ENCODE measurements at places on chromosomes 2 and 18. TPM values are rescaled to one million over a fixed set of nuclear protein-coding genes. Genes with fewer than 3 reads are reported as not detected.
A peak's percentile ranks its signal among the peaks of the same experiment; 100 is the strongest.

The WDR35 gene
- 7.1 TPM for total RNA-seq

DNA sequence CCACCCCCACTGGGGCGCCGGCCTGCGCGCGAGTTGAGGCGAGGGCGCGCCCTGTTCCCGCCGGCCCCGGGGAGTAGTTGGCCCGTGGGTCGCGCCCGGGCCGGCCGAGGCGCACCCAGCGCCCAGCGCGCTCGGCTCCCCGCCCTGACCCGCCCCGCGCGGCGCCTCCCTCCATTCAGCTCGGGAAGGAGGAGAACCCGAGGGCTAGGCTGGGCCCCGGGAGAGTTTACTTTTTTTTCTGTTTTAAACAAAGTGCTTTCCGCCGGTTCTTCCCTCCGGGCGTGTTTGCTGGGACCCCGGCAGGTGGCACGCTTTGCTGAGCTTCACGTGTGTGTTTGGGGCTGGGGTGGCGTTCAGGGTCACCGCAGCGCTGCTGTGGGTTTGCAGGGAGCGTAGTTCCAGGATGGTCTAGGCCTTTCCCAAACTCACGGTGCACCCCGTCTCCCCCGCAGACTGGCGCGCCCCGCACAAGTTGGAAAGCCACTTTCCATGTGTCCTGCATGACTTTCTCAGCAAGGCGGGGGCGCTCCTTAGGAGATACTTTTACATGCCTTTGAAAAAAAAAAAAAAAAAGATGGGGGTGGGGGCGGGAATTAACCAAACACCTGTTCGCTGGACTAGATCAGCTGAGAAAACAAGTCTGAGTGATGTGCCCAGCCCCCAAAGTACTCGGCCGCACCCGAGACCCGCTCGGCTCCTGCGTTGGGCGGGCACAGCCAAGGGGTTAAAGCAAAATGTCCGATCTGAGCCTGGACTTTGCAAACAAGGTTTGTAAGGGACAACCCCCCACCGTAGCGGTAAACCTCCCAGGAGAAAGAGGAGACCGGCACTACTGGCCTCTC, 825 bp downstream of the ITGA6 start:
- H3K4me3 ChIP-seq, result peak overlapping the region; percentile 44
- H3K36me3 ChIP-seq, result no peaks in the 10 kb centered on the region
- peaks cover 5% of the 10 kb centered on the region for H3K4me1 ChIP-seq
- DNase-seq, result no peak

- no peak for DNase-seq
- no peak overlapping the region for H3K4me3 ChIP-seq
- no peak overlapping the region for H3K27ac ChIP-seq
Measured at GRCh38 chr2:136582628-136583205, 182.6 kb upstream of the THSD7B start.

- DNase-seq, result no peak
- no peaks in the 10 kb centered on the region for H3K36me3 ChIP-seq
- peaks cover 17% of the 10 kb centered on the region for H3K4me1 ChIP-seq
- H3K27me3 ChIP-seq, result no peaks in the 10 kb centered on the region
- peak overlapping the region; percentile 0 for H3K27ac ChIP-seq
- H3K4me3 ChIP-seq, result no peak overlapping the region
Measured at GRCh38 chr2:26769089-26769761, 5.1 kb downstream of the SLC35F6 start.

The ESPNL gene
- 0.41 TPM for total RNA-seq

DNA sequence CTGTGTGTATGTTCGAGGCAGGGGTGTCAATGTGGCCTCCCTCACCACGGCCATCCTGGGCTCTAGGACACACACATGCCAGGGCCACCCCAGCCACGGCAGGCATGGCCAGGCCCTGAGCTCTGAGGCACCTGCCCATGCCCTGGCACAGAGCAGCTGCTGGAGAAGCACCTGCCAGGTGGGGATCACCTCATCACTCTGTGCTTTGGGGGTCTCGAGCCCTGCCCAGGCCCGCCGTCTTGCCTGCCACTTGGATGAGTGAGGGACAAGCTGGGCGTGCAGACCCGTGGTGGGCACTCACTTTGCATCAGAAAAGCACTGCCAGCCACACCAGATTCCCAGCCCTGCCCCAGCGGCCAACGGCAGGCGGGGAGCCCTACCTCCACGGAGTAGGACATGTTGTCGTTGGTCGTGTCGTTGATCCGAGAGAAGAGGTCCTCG, 33.1 kb downstream of the KIF1A start:
- no peaks in the 10 kb centered on the region for H3K36me3 ChIP-seq
- no peak overlapping the region for H3K27ac ChIP-seq
- no peak overlapping the region for H3K4me3 ChIP-seq
- H3K4me1 ChIP-seq, result peaks cover 4% of the 10 kb centered on the region

DNA sequence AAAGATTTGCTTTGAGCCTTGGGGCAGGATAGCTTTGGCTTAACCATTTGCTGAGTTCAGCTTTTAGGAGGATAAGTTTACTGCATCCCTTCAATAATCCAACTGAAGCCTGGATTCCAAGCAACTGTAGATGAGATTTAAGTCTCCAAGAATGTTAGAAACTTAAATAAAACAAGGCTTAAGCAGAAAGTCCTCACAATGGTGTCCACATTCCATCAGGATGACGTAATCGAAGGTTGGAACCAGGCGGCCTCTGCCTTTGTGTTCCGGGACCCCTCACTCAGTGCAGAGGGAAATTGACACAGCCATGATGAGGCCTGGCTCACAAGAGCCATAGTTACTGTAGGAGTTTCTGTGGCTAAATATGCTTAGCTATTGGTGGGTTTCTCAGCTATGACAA, 260.4 kb downstream of the LPIN1 start:
- H3K27ac ChIP-seq, result no peak overlapping the region
- no peaks in the 10 kb centered on the region for H3K27me3 ChIP-seq
- no peaks in the 10 kb centered on the region for H3K36me3 ChIP-seq
- H3K4me1 ChIP-seq, result peaks cover 63% of the 10 kb centered on the region
- no peak for DNase-seq
- no peak overlapping the region for H3K4me3 ChIP-seq

- H3K4me3 ChIP-seq, result no peak overlapping the region
- H3K4me1 ChIP-seq, result no peaks in the 10 kb centered on the region
- no peak overlapping the region for H3K27ac ChIP-seq
- no peaks in the 10 kb centered on the region for H3K36me3 ChIP-seq
Measured at GRCh38 chr2:236352761-236353593, 88.8 kb upstream of the ASB18 start.

GRCh38 chr2:119657466-119658145, 21.4 kb upstream of the TMEM177 start:
- H3K4me1 ChIP-seq, result no peaks in the 10 kb centered on the region
- H3K27me3 ChIP-seq, result no peaks in the 10 kb centered on the region
- no peak overlapping the region for H3K4me3 ChIP-seq
- no peak for DNase-seq

- H3K4me1 ChIP-seq, result peaks cover 2% of the 10 kb centered on the region
- no peak for DNase-seq
- H3K27ac ChIP-seq, result no peak overlapping the region
- H3K36me3 ChIP-seq, result no peaks in the 10 kb centered on the region
Measured at GRCh38 chr2:38444247-38444646, 67.2 kb upstream of the ATL2 start.

DNA sequence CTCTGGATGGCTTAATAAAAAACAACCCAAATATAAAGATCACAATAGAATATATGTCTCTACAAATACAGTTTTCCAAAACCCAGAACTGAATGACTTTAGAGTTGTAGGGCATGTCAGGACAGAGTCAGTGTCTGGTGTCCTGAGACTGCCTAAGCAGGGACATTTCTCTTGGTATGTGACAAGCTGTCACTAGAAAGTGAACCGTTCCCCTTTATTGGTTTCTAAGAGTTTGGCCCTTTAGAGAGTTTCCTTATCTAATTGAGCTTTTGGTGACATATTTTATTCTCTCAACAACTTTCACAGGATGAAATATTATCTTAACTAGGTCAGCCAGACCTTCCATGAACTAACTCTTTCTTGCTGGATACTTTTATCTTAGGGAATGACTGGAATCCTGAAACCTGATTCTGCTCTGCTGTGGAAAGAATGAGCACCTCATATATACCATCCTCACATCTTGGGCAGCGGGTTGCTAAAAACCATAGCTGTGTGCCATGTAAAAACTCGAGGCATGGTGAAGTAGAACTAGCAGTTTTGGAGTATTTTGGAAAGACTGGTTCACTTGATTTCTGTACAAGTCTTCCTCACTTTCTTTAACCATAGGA, 54.8 kb downstream of the CAVIN2 start:
- H3K4me3 ChIP-seq, result no peak overlapping the region
- H3K27me3 ChIP-seq, result peaks cover 2% of the 10 kb centered on the region
- no peak overlapping the region for H3K27ac ChIP-seq

DNA sequence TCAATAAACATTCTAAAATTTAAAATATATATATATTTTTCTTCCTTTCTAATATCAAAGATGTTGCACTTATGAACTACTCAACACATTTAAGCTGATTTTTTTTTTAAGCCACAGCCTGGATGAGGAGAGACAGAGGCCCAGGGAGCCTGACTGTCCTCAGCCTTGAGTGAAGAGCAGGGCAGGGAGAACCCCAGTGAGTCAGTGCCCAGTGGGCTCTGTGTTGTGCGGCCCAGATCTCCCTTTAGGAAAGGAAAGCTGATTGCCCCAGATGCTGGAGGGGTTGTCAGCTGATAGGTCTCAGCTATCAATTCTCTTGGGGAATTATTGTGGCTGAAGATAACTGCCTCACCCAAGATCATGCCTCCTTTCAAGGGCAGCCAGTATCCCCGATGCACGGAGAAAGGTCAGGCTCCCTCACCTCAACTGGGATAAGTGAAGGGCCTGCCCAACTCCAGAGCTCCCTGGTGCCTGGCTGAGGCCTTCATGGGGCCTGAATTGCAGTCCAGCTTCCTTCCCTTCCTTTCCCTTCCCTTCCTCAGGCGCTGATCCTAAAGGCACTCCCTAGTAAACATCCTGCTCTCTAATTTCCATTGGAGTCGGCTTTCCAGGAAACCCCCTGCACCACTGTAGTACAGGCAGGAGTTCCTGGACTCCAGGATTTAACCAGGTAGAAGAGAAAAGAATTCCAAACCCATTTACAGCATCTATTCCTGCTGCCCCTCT, 106.9 kb upstream of the ATL2 start:
- no peak overlapping the region for H3K4me3 ChIP-seq
- no peak overlapping the region for H3K27ac ChIP-seq
- peaks cover 7% of the 10 kb centered on the region for H3K4me1 ChIP-seq

DNA sequence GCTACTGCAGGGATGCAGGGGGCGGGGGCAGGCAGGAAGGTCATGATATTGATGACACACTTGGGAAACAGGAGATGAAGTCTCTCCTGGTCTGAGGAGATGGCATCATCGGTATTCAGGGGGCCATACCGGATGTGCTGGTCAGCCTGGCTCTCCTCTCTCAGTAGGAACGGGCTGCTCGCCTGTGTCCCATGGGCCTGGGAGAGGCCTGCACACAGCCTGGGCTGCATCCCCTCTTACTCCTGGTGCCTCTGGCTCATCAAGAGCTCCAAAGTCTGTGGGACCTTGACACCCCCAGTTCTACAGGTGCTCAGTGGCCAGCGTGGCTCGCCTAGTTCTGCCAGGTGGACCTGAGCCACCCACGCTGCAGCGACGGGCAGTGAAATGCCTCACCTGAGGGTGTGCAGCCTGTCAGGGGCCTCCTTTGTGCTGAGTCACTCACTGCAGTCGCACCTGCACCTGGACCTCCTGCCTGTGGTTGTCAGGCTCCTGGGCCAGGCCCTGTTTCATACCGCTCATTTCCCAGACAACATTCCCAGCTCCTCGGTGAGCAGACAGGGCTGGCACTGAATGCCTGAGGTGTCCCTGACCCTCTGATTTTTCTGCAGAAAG, 18.6 kb upstream of the CNDP1 start:
- no peak for DNase-seq
- no peak overlapping the region for H3K27ac ChIP-seq
- H3K27me3 ChIP-seq, result no peaks in the 10 kb centered on the region
- peaks cover 46% of the 10 kb centered on the region for H3K36me3 ChIP-seq
- H3K4me1 ChIP-seq, result no peaks in the 10 kb centered on the region
- H3K4me3 ChIP-seq, result no peak overlapping the region

DNA sequence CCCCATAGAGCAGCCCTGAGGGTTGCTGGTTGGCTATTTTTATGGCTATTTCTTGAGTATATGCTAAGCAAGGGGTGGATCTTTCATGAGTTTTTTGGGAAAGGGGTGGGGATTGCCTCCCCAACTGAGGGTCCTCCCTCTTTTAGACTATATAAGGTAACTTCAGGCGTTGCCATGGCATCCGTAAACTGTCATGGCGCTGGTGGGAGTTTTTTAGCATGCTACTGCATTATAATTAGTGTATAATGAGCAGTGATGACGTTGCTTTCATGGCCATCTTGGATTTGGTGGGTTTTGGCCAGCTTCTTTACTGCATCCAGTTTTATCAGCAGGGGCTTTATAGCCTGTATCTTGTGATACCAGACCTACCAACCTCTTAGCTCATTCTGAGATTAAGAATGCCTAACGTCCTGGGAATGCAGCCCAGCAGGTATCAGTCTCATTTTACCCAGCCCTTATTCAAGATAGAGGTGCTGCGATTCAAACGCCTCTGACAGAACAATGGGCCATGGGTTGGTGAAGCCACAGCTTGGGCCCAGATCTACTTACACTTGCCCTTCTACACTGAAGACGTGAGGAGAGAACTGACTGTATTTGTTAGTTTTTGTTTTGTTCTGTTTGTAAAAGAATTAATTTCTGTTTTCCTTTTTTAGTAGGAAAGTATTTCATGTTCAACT, 53.8 kb upstream of the TMEM163 start:
- no peak for DNase-seq
- no peaks in the 10 kb centered on the region for H3K36me3 ChIP-seq
- no peaks in the 10 kb centered on the region for H3K4me1 ChIP-seq
- H3K27ac ChIP-seq, result no peak overlapping the region
- H3K27me3 ChIP-seq, result no peaks in the 10 kb centered on the region

GRCh38 chr2:122469147-122469546, 713.7 kb downstream of the TSN start:
- H3K27ac ChIP-seq, result no peak overlapping the region
- no peaks in the 10 kb centered on the region for H3K27me3 ChIP-seq
- H3K4me1 ChIP-seq, result no peaks in the 10 kb centered on the region
- no peak overlapping the region for H3K4me3 ChIP-seq
- DNase-seq, result no peak
- H3K36me3 ChIP-seq, result no peaks in the 10 kb centered on the region

The CXCR1 gene
- not detected for total RNA-seq

GRCh38 chr18:54130177-54130576, 94.3 kb downstream of the MBD2 start:
- no peak for DNase-seq
- H3K36me3 ChIP-seq, result no peaks in the 10 kb centered on the region
- peaks cover 3% of the 10 kb centered on the region for H3K4me1 ChIP-seq
- H3K27me3 ChIP-seq, result no peaks in the 10 kb centered on the region
- H3K4me3 ChIP-seq, result no peak overlapping the region
